ENCODE measurements at places on chromosomes 5 and 9. TPM values are rescaled to one million over a fixed set of nuclear protein-coding genes. Genes with fewer than 3 reads are reported as not detected.

- DNase-seq, result no peak
- H3K4me3 ChIP-seq, result no peak overlapping the region
- H3K4me1 ChIP-seq, result no peaks in the 10 kb centered on the region
- H3K27me3 ChIP-seq, result no peaks in the 10 kb centered on the region
- H3K36me3 ChIP-seq, result no peaks in the 10 kb centered on the region
These were observed 138.9 kb downstream of the NXNL2 start for GRCh38 chr9:88673886-88674285.

DNA sequence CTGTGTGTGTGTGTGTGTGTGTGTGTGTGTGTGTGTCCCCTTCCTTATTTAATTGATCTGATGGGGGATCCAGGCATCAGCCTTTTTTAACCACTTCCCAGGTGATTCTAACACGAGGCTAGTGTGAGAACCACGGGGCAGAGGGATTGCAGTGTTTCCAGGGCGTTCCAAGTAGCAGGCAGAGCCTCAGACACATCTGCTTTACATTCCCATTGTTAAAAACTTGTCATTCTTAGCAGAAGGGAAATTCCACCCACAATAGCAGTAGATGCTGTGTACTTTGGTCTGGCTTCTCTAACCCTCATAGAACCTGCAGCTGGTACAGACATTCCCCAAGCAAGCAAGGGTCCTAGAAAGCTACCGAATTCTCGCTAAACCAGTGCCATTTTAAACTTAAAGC, 81.9 kb upstream of the SLC30A5 start:
- no peaks in the 10 kb centered on the region for H3K4me1 ChIP-seq
- no peak overlapping the region for H3K4me3 ChIP-seq
- no peak overlapping the region for H3K27ac ChIP-seq
- DNase-seq, result no peak

DNA sequence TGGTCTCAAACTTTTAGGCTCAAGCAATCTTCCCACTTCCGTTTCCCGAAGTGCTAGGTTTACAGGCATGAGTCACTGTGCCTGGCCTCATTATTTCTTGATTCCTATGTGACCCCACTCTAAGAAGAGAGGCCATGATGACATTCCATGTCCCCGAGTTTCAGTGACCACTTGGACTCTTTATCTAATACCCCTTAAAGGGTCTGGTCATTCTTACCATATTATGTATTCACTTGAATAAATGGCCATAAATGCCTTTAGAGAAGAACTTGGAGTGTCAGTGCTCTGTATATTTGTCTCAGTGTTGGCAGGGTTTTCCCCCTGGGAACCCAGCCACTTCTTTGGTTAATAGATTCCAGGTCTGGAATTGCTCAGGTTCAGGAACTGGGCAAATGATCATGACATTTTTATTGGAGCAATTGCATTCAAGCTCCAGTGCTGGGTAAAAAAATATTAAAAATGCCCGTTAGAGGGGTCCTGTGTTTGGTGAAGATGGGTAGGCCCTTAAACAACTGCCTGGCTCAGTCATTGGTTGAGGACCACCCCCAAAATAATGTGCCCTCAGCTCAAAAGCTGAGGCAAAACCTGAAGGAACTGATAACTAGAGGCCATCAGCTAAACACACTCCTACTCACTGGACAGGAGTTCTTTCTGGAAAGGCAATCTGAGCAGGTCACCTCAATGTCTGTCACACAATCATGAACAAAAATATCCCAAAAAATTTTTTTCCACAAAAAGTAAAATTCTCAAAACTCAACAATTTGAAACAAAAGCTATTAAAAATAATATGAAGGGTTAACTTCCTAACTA, 186.6 kb upstream of the ZNF608 start:
- no peaks in the 10 kb centered on the region for H3K36me3 ChIP-seq
- peak; percentile 47 for DNase-seq
- H3K27me3 ChIP-seq, result no peaks in the 10 kb centered on the region
- H3K4me1 ChIP-seq, result peaks cover 4% of the 10 kb centered on the region
- no peak overlapping the region for H3K4me3 ChIP-seq

DNA sequence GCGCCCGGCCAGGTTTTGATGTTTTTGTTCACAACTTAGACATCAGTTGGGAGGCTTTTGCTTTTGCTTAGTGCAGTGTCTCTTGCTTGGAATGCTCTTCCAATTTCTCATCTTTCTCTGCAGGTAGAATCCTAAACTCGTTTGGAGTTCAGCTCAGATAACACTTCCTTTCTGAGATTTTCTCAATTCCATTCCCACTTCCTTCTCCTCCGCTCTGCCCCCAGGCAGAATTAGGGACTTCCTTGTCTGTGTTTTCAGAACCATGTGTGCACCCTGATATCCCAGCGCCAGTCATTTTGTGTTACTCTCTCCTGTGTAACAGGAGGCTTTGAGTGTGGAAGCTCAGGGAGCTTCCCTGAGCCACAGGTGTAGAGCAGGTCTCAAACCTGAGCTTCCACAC, 171.0 kb downstream of the INSYN2B start:
- no peak overlapping the region for H3K27ac ChIP-seq
- peaks cover 8% of the 10 kb centered on the region for H3K4me1 ChIP-seq
- no peak overlapping the region for H3K4me3 ChIP-seq
- no peak for DNase-seq
- H3K36me3 ChIP-seq, result no peaks in the 10 kb centered on the region
- no peaks in the 10 kb centered on the region for H3K27me3 ChIP-seq

The SPATA31A3 gene
- not detected for total RNA-seq

DNA sequence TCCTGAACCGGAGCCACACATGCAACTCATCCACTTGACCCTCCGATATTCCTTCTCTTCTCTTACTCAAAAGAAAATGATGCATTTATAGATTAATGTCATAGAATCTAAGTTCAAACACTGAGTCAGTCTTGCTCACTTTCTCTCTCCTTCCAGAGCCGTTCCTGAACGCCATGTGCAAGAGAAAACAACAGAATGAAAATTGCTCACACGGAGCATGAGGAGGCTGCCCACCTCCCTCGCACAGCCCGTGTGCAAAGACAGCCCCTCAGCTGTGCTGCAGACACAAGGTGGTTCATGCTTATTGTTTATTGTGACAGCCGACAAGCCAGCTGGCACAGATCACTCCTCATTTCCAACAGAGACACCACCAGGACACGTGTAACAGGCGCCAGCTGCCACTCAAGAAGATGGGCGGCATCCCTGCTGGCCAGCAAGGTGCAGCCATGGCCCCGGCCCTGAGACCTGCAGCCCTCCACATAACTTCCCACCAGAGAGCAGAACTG, 290.8 kb downstream of the GLIS3 start:
- H3K27me3 ChIP-seq, result no peaks in the 10 kb centered on the region
- H3K36me3 ChIP-seq, result peaks cover 1% of the 10 kb centered on the region
- peaks cover 9% of the 10 kb centered on the region for H3K4me1 ChIP-seq
- H3K4me3 ChIP-seq, result no peak overlapping the region

The LCN9 gene
- not detected for total RNA-seq

GRCh38 chr5:2293906-2294305, 411.2 kb upstream of the IRX4 start:
- H3K4me3 ChIP-seq, result no peak overlapping the region
- no peaks in the 10 kb centered on the region for H3K27me3 ChIP-seq
- no peak for DNase-seq
- H3K27ac ChIP-seq, result no peak overlapping the region
- H3K4me1 ChIP-seq, result no peaks in the 10 kb centered on the region
- H3K36me3 ChIP-seq, result no peaks in the 10 kb centered on the region

The ANGPTL2 gene
- 14.7 TPM for total RNA-seq

The CRHBP gene
- not detected for total RNA-seq

The INSYN2B gene
- total RNA-seq, result 33.5 TPM

DNA sequence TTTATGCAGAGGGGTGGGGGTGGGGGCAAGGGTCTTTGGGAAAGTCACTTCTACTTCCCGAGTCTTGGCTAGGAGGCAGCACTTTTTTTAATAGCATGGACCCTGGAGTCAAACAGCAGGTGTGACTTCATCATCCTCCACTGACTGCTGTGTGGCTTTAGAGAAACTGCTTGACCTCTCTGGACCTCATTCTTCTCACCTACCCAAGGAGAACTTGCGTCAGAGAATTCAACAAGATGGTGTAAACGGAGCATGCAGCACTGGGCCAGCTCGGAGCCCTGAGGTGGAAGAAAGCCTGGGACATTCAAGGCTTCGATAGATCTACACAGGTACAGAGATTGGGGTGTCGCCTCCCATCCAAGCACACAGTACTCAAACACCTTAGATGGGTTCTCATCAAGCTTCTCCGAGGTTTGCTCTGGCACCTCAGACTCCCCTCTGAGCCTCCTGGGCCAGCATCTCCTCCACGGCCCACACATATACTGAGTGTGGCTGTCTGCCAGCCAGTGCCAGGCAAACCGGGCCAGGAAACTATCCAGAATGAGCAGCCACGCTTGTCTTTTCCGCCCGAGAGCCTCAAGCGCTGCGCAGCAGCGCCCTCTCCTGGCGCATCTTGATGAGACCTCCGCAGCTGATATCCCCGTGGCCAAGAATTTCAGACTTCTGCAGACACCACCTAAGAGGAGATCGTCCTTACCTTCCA, 4.6 kb upstream of the SLC25A48 start:
- no peak overlapping the region for H3K27ac ChIP-seq
- peak; percentile 31 for DNase-seq
- H3K4me1 ChIP-seq, result no peaks in the 10 kb centered on the region
- no peak overlapping the region for H3K4me3 ChIP-seq

DNA sequence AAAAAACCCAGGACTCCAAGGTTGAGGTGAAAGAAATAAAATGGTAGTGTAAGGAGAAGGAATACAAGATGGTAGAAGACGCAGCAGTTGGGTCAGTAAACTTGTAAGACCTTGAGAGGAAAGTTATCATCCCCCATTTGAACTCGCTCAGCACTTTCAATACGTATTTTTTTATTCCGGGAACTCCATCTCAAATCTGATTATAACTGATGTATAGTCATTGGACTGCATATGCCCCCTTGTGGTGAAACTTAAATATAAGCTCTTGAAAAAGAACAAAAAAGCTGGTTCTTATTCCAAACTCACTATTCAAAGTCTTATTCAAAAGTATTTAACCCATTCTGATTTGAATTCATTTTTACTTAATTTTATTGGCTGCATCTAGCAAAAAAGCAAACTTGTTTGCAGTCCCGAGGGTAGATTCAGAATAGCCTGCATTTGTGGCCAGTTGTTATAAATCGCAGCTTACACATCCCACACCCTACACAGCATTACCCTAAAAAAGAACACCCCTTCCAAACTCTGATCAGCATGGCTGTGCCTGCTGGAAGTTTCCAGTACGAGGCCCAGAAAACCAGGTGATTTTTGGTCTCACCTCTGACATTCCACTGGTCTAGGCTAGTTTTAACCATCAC, 118.0 kb downstream of the ESM1 start:
- H3K27me3 ChIP-seq, result peaks cover 5% of the 10 kb centered on the region
- peak overlapping the region; percentile 24 for H3K4me3 ChIP-seq
- H3K4me1 ChIP-seq, result peaks cover 5% of the 10 kb centered on the region
- H3K36me3 ChIP-seq, result no peaks in the 10 kb centered on the region

- H3K36me3 ChIP-seq, result no peaks in the 10 kb centered on the region
- DNase-seq, result peak; percentile 71
- H3K27me3 ChIP-seq, result peaks cover 8% of the 10 kb centered on the region
- no peaks in the 10 kb centered on the region for H3K4me1 ChIP-seq
- no peak overlapping the region for H3K4me3 ChIP-seq
- H3K27ac ChIP-seq, result no peak overlapping the region
These were observed 235.7 kb upstream of the ADAMTSL1 start for GRCh38 chr9:18238254-18238653.

The GARIN3 gene
- total RNA-seq, result not detected

The PRR16 gene
- total RNA-seq, result 10.6 TPM

DNA sequence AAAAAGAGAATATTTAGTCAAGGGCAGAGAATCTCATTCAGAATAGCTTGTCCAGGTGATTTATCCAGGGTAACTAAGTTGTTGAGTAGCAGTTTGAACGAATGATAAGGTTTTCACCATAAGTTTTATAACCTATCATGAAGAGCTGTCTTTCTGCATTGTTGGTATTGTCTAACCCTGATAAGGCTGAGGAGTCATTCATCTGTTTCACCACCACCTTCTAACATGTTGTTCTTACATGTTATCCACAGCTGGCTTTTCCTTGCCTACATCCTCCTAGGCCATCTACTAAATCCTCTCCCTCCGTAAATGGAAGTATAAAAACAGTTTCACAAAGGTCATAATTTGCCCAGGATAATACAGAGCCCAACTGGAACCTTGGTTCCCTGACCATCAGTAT, 24.1 kb downstream of the ZNF462 start:
- no peaks in the 10 kb centered on the region for H3K27me3 ChIP-seq
- H3K36me3 ChIP-seq, result no peaks in the 10 kb centered on the region
- peaks cover 6% of the 10 kb centered on the region for H3K4me1 ChIP-seq
- no peak overlapping the region for H3K4me3 ChIP-seq

- no peak overlapping the region for H3K4me3 ChIP-seq
- no peak overlapping the region for H3K27ac ChIP-seq
- no peaks in the 10 kb centered on the region for H3K36me3 ChIP-seq
- peaks cover 5% of the 10 kb centered on the region for H3K4me1 ChIP-seq
These were observed 135.2 kb upstream of the RAPGEF1 start for GRCh38 chr9:131874916-131875670.

GRCh38 chr5:179906795-179907555, 722 bp downstream of the TBC1D9B start:
- peaks cover 25% of the 10 kb centered on the region for H3K36me3 ChIP-seq
- DNase-seq, result peak; percentile 7
- H3K4me3 ChIP-seq, result peak overlapping the region; percentile 99
- H3K27ac ChIP-seq, result peak overlapping the region; percentile 59

The MACIR gene
- total RNA-seq, result 21.3 TPM

The IL13 gene
- total RNA-seq, result not detected

DNA sequence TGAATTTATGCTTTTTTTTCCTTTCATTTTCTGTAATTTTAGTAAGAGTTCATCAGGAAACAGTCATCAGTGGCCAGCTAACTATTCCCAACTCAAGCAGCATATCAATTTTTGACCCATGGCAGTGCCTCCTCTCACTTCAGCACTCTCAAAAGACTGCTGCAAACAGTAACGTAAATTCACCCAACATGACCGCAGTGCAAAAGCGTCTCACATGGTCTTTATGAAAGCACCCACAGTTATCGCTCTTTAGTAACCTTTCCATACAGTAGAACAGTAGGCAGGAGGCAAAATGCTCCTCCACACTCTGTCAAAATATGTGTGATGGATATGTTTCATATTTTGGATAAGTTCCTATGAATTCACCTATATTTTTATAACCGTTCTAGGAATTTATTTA, 48.6 kb downstream of the PARP8 start:
- no peak overlapping the region for H3K27ac ChIP-seq
- H3K27me3 ChIP-seq, result no peaks in the 10 kb centered on the region
- DNase-seq, result no peak
- no peaks in the 10 kb centered on the region for H3K36me3 ChIP-seq
- H3K4me3 ChIP-seq, result no peak overlapping the region

DNA sequence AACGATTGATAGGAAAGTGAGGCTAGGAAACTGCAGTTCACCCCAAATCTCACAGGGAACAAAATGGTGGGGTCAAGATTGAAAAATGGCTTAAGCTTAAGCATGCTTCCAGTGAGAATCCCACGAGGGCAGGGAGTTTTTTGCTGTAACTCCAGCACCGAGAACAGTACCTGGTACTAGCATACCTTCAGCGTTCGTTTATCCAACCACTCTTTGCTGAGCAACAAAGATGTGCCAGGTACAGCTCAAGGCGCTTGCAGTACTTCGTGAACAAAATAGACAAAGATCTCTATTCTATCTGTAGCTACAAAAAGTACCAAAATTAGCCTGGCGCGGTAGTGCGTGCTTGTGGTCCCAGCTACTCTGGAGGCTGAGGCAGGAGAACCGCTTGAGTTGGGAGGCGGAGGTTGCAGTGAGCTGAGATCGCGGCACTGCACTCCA, 778 bp upstream of the PPP6C start:
- H3K4me3 ChIP-seq, result peak overlapping the region; percentile 63
- peaks cover 4% of the 10 kb centered on the region for H3K4me1 ChIP-seq
- peak overlapping the region; percentile 77 for H3K27ac ChIP-seq
- no peak for DNase-seq
- no peaks in the 10 kb centered on the region for H3K27me3 ChIP-seq

- H3K27ac ChIP-seq, result no peak overlapping the region
- H3K27me3 ChIP-seq, result peaks cover 50% of the 10 kb centered on the region
- DNase-seq, result no peak
- H3K4me3 ChIP-seq, result no peak overlapping the region
- peaks cover 2% of the 10 kb centered on the region for H3K4me1 ChIP-seq
These were observed 30.8 kb upstream of the UNC5A start for GRCh38 chr5:176779537-176779936.
